ENCODE measurements at places on chromosomes 16 and 17.

DNA sequence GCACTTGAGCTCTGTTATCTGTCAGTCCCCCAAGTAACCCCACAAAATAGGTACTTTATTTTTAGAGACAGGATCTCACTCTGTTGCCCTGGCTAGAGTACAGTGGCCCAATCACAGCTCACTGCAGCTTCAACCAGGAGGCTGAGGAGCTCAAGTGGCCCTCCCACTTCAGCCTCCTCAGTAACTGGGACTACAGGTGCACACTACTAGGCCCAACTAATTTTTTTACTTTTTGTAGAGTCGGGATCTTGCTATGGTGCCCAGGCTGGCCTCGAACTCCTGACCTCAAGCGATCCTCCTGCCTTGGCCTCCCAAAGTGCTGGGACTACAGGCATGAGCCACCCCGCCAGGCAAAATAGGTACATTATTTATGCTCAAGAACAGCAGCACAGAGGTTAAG lies 99.6 kb downstream of the MGAT5B start:
- no peak for DNase-seq

DNA sequence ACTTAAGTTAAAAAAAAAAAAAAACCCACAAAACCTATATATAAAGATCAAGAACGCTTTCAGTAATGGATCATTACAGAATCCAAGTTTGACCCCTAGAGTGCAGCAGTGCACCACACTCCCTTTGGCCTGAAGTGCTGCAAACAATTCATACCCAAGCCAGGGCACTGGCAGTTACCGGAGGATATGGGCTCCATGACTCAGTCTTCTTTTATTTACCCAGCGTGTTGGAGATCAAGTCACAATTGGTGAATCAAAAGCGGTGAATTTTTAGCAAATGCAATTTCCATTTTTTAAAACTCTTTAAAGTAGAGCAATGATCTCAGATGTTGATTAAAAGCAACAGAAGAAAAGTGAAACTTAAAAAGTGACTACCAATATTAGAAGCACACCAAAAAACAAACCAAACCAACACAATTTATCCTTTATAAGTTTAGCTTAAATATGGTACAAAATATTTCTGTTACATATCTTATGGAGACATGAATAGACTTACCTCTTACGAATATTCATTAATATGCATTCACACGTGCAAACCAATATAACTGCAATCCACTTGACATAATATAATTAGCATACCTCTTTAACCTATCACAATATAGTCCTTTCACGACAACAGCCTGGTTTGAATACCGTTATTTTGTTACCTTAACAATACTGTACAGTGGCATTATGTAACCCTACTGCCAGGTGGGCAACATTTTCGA lies 46.3 kb downstream of the ZNF652 start:
- peak; percentile 75 for DNase-seq

GRCh38 chr16:63018581-63019223 lies 982.5 kb upstream of the CDH8 start:
- no peak for DNase-seq

- DNase-seq = no peak
Measured at GRCh38 chr17:35313875-35314409, 59.5 kb downstream of the SLFN11 start.

- DNase-seq = no peak
Measured at GRCh38 chr16:5166486-5166885, 68.9 kb upstream of the EEF2KMT start.

All from NCI-H526 treated with DMSO at 0.1 percent for 48 hours (cell line).